ENCODE measurements at places on chromosomes 4 and X.

- DNase-seq: no peak
These were observed 93.8 kb downstream of the HDAC8 start for GRCh38 chrX:72478853-72479252.

DNA sequence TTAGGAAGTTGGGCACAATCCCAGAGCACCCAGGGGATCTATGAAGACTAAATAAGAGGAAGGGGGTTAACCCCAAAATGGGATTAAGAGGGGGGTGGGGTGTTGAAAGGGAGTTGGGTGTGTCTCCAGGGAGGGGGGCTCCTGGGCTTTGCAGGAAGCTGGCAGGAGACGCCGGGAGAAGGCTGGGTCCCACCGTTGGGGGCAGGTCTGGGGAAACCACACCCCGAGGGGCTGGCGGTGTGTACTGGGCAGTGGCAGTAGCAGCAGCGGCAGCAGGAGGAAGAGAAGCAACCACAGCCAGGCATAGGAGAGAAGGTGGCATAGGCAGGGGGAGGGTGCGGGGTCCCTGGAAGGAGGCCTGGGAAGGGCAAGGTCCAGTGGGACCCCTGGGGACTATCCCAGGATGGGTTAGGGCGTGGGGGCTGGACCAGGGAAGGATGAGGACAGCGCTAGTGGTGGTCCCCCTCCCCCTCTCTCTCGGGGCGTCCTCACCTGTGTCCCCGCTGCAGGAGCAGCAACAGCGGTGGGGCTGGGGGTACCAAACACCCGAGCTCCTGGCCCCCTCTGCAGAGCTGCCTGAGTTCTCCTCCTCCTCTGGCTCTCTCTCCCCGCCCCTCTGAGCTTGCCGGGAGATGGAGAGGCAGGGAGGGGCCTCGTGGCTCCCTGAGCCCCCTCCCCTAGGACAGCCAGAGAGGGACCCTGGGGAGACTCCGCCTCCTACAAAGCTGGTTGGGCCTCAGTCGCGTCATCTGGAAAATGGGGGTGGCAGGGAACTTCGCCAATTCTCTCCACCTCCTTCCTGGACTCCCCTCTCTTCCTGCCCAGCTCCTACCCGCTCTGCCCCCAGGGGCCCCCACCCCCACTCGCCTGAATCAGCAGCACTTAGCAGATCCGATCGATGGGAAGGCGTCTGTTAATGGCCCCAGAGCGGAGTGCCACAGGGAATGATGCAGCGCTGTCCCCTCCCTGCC is at the start of gene KCND1:
Gene KCND1, minus strand, starts transcription at position 596 of the 971 bp plus-strand sequence. CDS start 1,573 bp downstream, outside the sequence.
- no peak for DNase-seq

DNA sequence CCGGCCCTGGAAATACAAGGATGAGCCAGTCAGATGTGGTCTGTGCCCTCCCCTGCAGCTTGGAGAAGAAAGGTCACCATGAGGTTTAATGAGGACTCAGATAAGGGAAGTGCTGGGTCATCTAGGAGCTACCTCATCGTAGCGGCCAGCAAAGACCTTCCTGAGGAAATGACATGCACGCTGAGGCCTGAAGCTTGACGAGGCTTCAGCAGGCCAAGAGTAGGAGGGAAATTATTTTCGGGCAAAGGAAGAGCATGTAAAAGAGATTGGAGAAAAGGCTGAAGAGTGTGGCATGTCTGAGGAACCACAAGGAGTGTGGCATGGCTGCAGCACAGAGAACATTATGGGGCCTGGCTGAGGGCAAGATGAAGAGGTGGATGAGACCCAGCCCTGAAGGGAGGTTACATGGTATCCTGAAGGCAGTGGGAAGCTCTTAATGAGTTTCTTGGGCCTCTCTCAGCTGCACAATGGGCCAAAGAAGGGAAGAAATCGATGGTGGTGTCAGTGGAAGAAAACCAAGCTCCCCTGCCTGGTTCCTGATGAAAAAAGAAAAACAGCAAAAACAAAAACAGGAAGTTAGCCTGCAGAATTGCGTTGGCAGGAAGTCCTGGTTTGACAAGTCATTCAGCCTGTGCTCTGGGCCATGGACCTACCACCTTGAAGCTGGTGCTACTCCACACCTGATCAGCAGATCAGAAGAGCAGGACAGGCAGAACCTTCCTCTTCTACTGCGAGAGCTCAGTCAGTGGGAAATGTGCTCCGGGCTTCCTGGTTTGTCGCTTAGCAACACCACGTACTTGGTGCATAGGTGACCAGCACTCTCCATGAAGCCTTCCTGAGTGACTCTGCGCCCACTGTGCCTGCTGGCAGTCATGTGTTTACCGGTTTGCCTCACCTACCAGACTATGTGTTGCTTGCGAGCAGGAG is 134.5 kb upstream of the KLF3 start:
- peak; percentile 24 for DNase-seq

DNA sequence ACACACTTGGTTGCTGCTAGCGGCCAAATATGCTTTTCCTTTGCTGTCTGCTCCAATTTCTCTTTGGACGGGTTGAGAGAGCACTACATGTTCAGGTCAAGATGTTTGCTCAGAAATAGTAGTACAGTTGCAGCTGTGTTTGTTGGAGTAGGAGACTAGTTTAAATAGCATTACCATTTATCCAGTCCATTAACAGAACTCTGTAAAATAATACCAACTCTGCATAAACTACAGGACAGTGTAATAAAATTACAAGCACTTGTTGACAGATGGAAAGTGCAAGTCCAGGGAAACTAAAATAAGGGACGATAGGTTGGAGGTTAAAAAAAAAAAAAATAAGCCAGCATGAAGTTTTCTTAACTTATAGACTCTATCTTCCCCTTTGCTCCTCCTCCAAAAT is 20.2 kb downstream of the SLIT2 start:
- DNase-seq: no peak

DNA sequence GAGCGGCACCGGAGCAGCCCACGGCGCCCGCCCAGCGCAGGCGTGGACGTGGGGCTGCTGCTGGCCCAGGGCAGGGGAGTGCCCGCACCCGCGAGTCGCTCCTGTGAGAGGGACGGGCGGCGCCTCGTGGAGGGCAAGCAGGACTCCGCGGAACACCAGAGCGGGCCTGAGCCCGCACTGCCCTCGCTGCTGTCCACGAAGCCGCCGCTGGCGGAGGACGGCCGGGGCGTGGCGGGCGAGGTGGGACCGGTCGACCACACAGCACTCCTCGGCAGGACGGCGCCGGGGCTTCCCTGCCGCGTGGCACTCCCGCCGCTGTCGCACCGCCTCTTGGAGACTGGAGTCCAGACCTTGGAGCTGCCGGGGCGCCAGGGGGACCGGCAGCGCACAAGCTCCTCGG is 29.0 kb downstream of the FAM53A start:
- no peak for DNase-seq

- no peak for DNase-seq
These were observed 33.3 kb upstream of the SLC2A9 start for GRCh38 chr4:10054571-10055041.

- no peak for DNase-seq
These were observed 2.3 kb downstream of the FHDC1 start for GRCh38 chr4:152938237-152938947.

DNA sequence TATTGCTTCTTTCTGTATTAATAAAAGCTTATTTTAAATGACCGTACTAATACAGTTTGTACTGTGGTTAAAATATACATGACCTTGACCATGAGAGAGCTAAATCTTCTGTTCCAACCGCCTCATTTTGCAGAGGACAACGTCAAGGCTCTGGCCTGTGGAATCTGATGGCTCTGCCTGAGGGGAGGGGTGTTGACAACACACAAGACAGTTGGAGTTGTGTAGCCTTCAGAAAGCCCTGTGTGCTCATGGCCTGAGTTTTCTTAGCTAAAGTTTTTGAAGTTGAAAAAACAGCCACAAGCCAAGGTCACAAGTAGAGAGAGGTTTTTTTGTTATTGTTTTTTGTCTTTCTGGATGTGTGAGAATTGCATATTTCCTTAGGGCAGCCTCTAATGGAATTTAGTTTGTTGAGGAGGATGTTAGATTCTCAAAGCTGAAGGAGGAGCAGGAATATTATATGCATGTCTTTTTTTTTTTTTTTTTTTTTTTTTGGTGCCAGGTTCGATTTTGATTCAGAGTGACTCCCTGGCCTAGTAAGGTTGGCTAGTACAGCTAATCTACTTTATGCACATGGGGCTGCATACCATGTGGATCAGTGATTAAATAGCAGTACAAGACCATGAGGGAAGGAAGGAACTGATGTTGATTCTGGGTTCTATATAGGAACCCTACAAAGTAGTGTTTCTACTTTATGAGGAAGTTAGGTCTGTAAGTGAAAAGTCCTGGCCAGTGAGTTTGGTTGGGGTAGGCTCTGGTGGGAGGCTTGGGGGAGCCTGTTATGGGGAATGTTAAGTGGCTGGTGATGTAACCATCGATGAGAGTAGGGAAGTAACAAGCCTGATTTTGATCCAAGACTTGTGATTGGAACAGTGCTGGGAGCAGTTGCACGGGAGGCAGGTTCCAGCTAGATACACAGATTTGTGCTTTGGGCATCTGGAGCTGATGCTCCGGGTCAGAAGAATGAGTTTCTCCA is 20.3 kb downstream of the SMS start:
- no peak for DNase-seq
